Stimulated activated CD4-positive, alpha-beta T cell treated with anti-CD3 and anti-CD28 coated beads, Interleukin-15, amount 100 ng/mL, for 1 hour (primary cell): ENCODE measurements at places on chromosomes 11 and 22.

DNA sequence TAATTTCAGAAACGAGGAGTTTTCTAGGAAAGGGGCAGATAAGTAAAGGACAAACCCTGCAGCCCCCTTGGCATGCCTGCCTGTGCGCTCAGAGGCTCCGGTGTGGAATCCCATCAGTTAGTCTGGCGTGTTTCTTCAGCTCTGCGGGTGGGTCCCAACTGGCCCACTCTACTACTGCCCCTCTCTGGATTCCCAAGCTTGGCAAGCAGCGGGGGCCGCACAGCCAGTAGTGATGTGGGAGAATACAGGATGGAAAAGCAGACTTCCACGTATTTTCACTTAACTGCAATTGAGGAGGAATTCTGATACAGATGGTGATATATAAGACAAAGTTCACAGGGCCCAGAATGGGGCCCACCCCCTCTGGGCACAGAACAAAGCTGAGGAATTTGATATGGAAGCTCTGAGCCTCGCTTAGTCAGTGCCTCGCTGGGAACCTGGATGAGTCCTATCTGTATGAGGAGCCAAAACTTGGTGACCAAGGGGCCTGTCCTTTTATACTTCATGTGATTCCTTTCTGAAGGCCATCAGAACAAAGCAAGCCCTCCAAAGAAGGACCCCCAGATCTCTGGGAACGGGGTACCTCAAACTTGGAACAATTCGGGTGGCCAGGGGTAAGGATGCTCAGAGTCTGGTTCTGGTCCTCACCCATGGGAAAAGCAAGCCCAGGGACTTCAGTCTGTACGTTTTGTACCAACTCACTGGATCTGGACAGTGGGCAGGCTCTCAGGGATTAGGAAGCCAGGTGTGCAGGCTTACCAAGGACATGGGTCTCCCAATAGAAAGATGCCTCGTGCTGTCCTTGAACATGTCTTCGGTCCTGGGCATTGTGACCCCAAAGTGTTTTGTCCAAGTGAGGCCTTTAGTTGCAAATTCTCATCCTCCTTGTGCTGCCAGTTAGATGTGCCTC is 26.0 kb downstream of the RELT start:
- no peak for DNase-seq

DNA sequence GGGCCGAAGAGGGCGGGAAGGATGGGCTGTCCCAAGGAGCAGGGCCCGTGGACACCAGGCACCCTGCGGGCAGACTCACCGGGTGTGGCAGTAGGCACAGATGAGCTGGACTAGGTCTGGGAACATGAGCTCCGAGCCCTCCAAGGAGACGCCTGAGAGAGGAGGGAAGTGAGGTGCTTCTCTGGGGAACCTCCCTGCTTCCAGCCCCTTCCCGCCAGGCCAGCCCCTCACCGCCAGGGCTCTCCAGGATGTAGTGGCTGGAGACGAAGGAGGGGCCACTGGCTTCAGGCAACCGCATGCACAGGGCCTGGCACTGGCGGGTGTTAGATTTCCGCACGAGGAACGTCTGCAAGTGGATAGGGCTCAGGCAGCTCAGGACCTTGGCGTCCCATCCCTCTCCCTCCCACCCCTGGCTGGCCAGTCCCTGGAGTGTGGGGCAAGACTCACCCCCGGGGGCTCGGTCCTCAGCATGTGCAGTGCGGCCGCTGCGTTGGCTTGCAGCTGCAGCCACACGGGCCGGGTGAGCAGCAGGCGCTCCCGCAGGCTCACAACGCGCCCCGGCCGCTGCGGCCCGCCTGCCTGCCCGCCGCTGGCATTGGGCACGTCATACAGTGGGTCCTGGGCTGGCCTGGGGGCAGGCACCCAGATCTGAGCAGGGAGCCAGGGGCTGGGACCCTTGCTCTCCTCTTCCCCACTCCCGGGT is 552 bp downstream of the RIN1 start:
- no peak for DNase-seq

- no peak for DNase-seq
Observed at GRCh38 chr11:128574576-128575011, 12.8 kb downstream of the ETS1 start.

DNA sequence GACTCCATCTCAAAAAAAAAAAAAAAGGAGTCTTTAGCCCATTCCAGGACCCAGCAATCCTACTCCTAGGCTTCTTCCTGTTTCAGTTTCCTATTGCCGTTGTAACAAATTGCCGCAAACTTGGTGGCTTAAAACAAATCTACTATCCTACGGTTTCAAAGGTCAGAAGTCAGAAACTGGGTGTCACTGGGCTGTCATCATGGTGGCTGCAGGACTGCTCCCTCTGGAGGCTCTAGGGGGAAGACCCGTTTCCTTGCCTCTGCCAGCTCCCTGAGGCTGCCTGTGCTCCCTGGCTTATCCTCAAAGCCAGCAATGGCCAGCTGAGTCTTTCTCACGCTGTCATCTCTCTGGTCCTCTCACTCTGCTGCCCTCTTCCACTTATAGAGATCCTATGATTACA is 8.7 kb upstream of the DAGLA start:
- no peak for DNase-seq

GRCh38 chr11:134480136-134480712 is 68.2 kb upstream of the B3GAT1 start:
- no peak for DNase-seq

- DNase-seq, result no peak
Observed at GRCh38 chr22:37782340-37783168, 25.2 kb upstream of the GCAT start.

DNA sequence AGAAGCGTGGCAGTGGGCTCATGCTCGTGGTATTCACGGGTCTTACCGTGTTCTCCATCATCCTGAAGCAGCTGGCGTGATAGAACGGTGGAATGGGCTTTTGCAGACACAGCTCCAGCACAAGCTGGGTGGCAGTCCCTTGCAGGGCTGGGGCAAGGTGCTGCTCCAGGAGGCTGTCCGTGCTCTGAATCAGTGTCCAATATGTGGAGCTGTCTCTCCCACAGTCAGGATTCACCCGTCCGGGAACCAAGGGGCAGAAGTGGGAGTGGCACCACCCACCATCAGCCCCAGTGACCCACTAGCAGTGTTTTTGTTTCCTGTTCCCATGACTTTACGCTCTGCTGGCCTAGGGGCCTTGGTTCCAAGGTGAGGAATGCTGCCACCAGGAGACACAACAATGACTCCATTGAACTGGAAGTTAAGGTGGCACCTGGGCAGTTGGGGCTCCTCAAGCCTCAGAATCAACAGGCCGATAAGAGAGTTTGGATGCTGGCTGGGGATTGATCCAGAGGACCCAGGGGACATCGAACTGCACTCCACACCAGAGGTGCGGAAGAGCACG is 16.9 kb upstream of the CD81 start:
- DNase-seq, result no peak

DNA sequence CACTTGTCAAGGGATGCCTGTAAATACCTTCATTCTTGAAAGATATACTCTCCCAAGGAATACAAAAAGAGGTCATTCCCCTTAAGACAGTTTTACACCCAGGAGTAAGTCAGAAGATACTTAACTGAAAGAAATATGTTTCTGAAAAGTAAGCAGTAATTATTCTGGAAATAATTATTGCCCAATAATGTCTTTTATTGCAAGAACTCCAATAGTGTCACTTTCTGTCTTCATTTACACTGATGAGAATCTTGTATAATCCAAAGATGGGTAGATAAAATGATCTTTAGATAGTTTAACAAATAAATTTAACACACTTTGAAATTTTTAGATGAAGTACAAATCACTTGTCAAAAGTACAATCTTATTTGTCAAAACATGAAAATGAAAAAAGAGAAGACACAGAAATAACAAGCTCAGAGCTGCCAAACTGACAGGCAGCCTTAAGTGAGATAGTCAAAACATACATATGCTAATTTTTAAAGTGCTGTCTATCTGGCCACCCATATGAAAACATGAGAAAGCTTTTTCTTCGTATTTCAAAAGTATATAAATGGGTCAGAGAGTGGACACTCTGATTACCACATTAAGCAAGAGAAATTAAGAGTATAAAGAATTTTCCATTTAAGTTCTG is 225.1 kb downstream of the TTC28 start:
- no peak for DNase-seq

DNA sequence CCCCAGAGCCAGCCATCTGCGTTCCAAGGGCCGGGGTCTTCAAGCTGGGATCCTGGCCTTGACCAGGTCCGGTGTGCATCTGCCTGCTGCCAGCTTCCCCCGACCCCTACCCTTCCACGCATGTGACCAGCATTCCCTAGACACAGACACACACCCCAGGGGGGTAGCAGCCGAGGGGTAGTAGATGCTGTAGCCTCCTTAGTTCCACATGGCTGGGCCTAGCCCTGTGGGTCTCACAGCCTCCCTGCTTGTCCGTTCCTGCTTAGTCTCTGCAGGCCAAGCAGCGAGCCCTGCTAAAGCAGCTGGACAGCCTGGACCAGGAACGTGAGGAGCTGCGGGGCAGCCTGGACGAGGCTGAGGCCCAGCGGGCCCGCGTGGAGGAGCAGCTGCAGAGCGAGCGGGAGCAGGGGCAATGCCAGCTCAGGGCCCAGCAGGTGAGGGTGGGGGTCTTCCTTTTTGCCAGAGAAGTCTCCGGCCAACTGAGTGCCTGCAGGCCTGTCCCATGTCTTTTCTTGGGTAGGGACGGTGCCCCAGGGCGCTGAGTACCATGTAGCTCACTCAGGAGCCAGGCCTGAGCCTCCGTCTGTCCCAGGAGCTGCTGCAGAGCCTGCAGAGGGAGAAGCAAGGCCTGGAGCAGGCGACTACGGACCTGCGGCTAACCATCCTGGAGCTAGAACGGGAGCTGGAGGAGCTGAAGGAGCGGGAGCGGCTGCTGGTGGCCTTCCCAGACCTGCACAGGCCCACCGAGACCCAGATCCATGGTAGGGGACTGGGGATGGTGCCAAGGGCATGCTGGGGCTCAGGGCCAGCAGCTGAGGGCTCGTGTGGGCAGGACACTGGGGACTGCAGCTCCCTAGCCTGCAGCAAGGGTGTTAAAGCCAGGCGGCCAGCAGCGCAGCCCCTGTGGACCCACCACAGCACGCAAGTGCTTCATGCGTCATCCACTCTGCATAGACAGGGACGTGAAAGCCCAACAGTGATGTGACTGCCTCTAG is 13.6 kb downstream of the RNF215 start:
- no peak for DNase-seq

- DNase-seq, result no peak
Observed at GRCh38 chr11:62689421-62690183, at the start of gene LRRN4CL. TSS of gene LRRN4CL (minus strand) at chr11:62689530. CDS start at chr11:62688508, 1,022 bp downstream.

DNA sequence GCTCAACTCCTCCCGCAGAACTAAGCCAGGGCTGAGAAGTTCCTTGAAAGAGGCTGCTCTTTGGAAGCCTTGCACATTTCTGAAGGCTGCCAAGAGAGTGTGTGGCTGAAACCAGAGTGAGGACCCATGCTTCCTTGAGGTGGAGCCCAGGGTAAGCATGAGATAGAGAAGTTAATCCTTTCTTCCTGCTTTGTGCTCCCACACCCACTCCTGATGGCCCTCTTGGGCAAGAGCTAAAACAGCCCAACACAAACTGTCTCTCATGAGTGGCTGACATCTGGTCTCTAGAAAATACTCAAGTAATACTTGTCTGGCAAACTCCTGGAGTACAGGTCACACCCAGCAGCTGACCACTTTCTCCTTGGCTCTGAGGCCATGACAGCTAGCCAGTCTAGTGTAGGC is 523.7 kb downstream of the INSC start:
- DNase-seq, result no peak

DNA sequence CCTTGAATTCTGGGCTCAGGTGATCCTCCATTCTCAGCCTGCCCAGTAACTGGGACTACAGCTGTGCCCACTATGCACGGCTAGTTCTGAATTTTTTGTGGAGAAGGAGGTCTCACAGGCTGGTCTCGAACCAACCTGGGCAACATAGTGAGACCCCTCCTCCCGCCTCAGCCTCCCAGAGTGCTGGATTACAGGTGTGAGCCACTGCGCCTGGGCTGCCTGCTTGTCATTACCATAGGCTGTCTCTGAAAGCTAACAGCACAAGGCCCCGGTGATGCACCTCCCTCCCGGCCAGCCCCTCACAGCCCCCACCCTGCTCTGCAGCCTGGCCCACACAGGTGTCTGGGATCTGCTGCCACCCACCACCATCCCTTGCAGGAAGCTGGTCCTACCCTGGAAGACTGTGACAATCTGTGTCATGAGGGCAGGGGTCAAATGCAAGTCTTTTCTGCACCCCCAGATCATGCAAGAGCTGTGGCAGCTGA is 82.4 kb downstream of the DGCR2 start:
- no peak for DNase-seq

- DNase-seq, result no peak
Observed at GRCh38 chr11:117387992-117388755, 60.5 kb downstream of the CEP164 start.

DNA sequence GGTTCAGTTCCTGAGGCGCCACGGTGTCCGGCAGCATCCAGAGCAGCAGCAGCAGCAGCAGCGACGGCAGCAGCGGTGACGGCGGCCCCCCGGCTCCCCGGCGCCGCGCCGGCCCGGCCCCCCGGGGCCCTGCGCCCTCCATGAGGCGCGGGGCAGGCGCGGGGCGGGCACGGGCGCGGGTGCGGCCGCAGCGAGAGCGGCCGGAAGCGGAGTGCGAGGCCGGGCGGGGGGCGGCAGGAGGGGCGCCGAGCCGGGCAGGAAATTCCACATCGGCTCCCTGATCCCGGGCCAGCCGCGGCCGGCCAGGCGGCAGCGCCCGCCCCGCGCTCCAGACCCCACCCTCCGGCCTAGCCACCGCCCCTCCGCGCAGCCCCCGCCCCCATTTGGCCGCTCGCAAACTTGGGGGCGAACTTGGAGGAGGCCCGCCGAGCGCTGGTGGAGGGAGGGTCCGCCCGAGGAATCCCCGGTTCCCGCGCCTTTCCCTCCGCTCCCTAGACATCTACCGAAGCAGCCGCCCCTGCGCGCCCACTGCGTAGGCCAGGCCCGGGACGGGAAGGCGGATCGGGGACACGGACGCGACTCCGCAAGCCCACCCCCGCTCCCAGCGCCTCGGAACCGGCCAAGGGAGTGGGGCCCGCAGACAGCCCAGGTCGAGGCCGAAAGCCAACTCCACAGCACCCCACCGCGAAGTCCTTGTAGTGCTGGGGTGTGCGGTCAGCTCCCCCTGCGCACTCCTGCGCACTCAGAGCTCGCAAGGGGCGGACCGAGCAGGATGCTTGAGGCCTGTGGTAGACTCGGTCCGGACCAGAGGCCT is at the start of gene SCARF2:
TSS of gene SCARF2 (minus strand) at position 213 of the 814 bp plus-strand sequence. CDS start at position 142, 71 bp downstream.
- DNase-seq, result no peak

- DNase-seq, result no peak
Observed at GRCh38 chr11:12090761-12091258, 19.6 kb upstream of the MICAL2 start.
